Midbrain (tissue), 1 donor: ENCODE measurements at places on chromosomes 2 and 18.

- no peak for DNase-seq
Observed at GRCh38 chr2:171852366-171852888, 41.6 kb downstream of the SLC25A12 start.

DNA sequence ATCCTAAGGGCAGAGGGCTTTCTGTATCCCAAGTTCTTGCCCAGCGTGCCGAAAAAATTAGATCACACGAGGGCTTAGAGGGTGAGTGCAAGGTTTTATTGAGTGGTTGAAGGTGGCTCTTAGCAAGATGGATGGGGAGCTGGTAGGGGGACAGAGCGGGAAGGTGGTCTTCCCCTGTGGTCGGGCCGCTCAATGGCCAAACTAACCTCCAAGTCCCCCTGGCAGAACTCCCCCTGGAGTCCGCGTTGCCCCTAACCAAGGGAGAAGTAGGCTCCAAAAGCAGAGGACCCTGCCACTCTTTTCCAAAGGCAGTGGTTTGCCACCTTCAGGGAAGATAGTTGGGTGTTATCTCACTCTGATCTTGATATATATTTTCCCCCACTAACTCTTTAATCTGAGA lies 63.4 kb downstream of the LYPD1 start:
- DNase-seq = no peak

- DNase-seq = no peak
Observed at GRCh38 chr2:98928242-98928641, 7.8 kb downstream of the CRACDL start.

DNA sequence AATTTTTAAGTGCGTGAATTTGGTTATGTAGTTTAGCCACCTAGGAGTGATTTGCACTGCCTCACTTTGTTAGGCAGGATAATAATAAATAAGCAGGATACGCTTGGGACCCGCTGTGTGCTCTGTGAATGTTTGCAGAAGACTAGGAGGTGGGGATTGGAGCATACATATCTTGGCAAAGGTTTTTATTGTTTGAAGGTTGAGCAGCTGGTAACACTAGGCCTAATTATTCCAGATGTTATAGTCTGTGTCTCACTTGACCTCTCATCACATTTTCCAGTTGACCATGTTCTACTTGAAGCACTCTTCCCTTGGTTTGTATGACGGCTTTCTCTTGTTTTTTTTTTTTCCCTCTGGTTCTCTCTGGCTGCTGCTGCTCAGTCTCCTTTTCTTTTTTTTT lies 42.7 kb downstream of the FHOD3 start:
- DNase-seq = no peak

- no peak for DNase-seq
Observed at GRCh38 chr18:11096839-11097750, 52.3 kb downstream of the PIEZO2 start.

DNA sequence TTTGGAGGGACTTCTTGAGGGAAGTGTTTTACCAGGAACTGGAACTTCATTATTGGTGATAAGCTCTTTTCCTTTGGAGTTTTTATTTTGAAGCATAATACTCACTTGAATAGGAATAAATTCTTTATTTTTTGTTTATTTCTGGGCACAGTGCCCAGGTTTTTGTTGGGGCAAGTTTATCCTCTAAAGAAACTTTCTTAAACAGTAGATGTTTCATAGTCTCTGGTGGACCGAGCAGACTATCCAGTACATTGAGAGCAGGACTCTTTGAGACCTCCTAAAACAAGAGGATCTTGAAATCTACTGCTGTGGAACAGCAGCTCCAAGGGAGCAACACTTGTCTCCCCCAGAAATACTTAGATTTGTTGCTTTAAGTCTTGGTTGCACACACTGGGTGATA lies 109.4 kb downstream of the PARD3B start:
- no peak for DNase-seq

DNA sequence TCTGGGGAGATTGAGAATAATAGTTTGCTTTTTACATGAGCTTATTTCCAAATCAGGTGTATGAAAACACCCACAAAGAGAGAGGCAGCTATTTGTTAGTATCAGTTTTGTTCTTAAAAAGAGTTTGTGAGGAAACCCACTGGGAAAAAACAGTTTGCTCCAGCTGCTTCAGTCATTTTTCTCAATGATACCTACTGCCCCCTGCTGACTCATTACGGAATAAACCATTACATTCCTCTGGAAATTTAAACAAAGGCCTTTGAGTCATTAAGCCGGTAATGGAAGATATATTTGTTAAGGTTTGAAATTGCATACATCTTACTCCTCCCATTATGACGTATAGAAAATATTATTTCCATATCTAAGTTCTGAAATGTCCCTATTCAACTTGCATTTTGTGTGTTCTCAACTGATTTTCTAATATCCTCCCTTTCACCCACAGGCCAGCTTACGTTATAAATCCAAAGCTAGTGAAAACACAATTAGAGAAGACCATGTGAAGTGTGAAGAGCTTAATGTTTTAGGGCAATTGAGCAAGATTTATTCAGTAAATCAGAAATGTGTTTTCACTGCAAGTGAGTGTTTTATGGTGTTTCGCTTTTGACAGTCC lies 761.6 kb downstream of the DSC3 start:
- peak; percentile 77 for DNase-seq

- DNase-seq = no peak
Observed at GRCh38 chr2:190984595-190984994, 29.4 kb downstream of the STAT1 start.

DNA sequence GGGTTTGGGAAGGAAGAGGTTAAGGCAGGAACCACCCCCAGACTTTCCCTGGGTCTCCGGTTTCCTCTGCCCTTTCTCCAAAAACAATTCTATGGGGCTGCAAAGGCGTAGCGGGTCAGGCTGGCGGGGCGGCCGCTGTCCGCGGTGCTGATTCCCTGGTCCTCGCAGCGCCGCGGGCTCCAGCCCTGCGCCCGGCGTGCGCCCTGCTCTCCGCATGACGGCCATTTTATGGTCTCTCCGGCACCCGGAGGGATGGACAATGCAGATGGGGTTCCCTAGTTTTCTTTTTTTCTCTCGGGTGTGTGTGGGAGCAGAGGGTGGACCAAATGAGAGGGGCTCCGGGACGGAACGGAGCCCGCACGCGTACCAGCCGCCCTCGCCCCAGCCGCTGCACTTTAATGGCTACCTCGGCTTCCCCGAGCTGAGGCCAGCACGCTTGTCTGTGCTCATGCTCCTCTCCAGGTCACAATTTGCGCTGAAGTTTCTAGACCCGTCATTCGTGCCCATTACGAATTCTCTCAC lies 1.6 kb downstream of the ST8SIA3 start:
- peak; percentile 16 for DNase-seq

GRCh38 chr2:150156415-150156814 lies 331.1 kb downstream of the RND3 start:
- DNase-seq = no peak

GRCh38 chr18:69636529-69637301 lies 236.0 kb downstream of the DOK6 start:
- DNase-seq = no peak

DNA sequence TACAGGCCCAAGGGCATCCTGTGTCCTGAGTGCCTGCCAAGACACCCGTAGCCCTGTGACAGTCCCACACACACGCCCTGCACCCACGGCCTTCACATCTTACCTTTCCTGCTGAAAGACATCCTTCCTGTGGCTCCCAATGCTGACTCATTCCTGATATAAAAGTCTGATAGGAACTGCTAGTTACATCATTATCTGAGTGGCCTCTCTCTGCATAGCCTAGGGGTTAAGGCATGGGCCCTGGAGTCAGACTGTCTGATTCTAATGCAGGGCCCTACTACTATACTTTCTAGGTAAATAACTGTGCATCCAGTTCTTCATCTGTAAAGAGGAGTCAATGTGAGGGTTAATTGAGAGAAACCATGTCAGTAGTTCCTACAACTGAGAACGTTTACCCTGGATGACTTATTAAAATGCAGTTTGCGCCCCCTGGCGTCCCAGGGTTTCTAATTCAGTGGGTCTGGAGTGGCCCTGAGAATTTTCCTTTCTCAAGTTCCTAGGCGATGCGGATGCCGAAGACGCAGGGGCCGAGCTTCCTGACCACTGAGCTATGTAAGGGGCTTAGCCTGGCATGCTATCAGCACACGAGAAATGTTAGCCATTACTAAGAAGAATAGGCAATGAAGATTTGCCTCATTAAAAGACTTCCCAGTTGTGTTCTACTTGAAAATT lies 6.0 kb upstream of the GPR45 start:
- peak; percentile 71 for DNase-seq

DNA sequence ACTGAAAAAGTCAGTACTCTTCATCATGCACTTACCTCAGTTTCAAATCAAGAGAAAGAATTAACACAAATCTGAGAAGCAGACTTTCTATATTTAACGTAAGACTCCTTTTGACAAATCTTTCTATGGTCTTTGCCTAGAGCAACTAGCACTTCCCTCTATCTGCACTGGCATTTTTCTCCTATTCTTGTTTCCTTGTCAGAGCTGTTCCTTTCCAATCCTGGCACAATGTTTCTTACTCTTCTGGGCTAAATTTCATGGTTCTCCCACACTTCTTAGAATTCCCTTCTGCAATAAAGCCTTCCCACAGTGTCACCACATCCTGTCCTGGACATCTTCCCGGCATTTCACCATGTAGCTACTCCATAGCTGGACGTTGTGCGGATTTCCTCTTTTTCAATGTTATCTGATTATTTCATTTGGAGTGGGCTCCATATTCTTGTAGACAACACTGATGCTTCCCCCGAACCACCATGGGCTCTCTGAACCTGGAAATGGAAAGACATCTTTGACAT lies 144.7 kb upstream of the CTNNA2 start:
- DNase-seq = no peak
